ENCODE measurements at places on chromosomes 11 and 22. TPM values are rescaled to one million over a fixed set of nuclear protein-coding genes. Genes with fewer than 3 reads are reported as not detected.

The BAIAP2L2 gene
- 0.29 TPM for total RNA-seq

The ST14 gene
- total RNA-seq = 59.1 TPM

The SLC5A4 gene
- total RNA-seq = 1.6 TPM

The SERHL2 gene
- total RNA-seq = 1.2 TPM

The APOL4 gene
- total RNA-seq = 14.3 TPM

The CECR2 gene
- 7.2 TPM for total RNA-seq

The BRSK2 gene
- total RNA-seq = 0.26 TPM

Measured in upper lobe of right lung (tissue), 1 donor.